Suppressor macrophage treated with lipopolysaccharide for 1 hour (primary cell): ENCODE measurements at places on chromosomes 16 and 17.

DNA sequence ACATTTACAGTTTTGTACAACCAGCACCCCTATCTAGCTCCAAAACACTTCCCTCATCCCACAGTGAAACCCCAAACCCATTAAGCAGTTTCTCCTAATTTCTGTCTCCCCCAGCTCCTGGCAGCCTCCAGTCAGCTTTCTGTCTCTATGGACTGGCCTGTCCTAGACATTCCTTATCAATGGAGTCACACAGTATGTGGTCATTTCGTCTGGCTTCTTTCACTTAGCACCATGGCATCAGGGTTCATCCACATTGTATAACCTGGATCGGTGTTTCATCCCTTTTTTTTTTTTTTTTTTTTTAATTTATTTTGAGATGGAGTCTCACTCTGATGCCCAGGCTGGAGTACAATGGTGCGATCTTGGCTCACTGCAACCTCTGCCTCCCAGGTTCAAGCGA is 68.5 kb downstream of the ZDHHC7 start:
- no peak for DNase-seq

DNA sequence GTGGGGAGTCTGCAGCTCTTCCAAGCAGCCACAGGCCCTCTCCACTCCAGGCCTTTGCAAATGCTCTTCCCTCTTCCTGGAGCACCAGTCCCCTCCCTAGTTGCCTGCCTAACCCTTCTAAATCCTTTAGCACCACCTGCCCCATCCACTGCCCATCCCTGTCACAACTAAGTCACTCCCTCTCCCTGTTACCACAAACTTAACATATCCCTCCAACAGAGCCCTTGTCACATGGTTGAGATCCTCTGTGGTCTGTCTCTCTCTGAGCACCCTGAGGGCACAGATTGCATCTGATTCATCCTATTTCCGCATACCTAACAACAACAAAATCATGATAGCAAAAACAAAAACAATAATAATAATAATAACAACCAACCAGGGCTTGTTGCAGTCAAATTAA is 11.0 kb upstream of the BEAN1 start:
- no peak for DNase-seq

- DNase-seq, result no peak
Observed at GRCh38 chr17:34390649-34391048, 27.6 kb upstream of the CCL1 start.

DNA sequence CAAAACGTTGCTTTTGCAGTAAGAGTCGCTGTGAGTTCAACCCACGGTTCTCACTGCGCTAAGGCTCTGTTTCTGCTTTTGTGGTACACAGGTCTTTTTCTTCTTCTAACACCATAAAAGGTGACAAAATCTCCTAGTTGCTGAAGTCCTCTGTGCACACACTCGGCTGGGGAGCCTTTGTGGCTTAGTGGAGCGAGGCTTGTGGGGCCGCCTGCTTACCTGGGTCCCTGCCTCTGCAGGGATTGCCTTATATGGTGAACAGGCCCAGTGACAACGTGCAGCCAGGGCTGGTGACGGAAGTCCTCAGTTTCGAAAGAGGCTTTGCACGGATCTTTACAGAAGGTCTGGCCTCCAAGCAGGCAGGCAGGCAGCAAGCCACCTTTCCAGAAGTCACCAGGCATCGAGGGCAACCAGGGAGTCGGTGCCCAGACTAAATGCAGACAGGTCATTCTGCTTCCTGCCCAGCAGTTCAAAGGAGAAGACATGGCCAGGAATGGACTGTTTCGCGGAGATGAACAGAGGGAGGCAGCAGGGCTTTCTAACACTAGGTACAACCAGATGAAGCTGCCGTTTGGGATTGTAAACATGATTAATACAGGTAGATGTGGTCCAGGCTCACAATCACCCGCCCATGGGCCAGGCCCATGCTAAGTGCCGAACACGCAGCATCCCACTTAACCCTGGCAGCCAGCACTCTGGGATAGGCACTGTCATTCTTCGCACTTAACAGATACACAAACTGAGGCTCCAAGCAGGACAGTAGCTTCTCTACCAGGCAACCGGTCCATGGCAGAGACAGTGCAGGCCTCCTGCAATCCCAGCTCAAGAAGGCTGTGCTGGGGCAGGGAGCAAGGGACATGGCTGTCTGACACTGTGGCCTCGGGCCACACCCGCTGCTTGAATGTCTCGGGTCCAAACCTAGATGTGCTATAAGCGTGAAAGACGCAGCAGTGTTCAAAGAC is 10.7 kb upstream of the MEAK7 start:
- peak; percentile 59 for DNase-seq

- DNase-seq, result no peak
Observed at GRCh38 chr16:13153696-13154095, 252.3 kb downstream of the SHISA9 start.

GRCh38 chr17:41144846-41145245 is 4.5 kb upstream of the KRTAP4-6 start:
- DNase-seq, result no peak

DNA sequence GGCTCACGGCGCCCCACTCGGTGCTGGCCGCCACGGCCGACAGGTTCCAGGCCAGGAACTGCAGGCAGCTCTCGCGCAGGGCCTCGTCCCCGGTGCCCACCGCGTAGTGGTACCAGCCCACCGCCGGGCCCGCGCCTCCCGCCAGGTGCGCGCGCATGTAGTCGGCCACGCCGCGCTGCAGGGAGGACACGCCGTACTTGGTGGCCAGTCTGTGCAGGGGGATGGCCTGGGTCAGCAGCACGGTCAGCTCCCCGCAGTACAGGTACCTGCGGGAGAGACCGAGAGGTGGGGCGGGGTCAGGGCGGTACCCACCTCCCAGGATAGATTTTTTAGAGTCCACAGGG is 4.2 kb downstream of the BTBD17 start:
- DNase-seq, result no peak

DNA sequence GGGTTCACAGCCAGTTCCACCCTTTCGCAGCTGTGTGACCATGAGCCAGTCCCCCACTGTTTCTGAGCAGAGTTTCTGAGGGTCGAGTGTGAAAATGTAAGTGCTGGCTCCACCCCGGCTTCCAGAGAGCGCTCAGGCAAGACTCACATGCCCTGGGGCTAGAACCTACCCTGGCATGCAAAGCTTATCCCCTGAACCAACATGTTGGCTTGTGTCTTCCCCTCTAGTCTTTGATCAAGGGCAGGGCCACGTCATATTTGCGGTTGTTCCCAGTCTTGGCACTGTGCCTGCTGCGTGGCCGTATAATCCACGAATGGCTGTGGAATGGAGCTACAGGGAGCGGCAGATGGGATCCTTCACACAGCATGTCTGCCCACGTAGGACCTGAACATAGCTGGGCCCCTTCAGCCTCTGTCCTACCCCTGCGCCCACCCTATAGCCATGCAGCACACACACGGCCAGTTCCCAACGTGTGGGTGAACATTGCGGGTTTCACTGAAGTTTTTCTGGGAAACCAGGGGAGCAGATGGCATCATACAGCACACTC is 84.8 kb downstream of the MRM1 start:
- no peak for DNase-seq

GRCh38 chr17:2125013-2125535 is 70.2 kb downstream of the HIC1 start:
- no peak for DNase-seq
